ENCODE measurements at places on chromosomes 5 and 9.
A peak's percentile ranks its signal among the peaks of the same experiment; 100 is the strongest.

DNA sequence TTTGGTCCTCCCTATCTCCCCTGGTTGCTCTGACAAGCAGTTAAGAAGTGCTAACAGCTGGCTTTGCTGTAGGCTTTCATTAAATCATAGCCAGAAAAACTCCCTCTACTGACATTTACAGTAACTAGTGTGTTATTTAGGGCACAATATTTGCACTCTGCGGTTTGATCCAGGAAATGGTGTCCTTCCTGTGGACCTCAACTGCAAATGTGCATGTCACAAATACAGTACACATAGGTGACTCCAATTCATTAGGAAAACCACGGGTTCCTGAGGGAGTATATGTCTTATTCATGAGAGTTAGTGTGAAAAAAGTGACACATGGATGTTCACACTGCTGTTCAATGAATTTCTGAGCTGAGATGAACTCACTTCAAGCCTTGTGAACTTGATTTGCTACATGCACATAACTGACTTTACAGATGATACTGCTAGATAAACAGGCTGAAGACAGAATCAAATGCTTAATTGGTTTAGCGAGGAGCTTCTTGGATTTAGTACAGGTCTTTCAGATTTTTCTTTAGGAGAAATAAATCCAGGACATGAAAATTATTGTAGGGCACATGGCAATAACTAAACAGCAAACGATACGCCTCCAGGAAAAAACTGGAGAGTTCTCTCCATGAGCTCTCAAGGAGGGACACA is 281.5 kb downstream of the EFNA5 start:
- DNase-seq = peak; percentile 60

DNA sequence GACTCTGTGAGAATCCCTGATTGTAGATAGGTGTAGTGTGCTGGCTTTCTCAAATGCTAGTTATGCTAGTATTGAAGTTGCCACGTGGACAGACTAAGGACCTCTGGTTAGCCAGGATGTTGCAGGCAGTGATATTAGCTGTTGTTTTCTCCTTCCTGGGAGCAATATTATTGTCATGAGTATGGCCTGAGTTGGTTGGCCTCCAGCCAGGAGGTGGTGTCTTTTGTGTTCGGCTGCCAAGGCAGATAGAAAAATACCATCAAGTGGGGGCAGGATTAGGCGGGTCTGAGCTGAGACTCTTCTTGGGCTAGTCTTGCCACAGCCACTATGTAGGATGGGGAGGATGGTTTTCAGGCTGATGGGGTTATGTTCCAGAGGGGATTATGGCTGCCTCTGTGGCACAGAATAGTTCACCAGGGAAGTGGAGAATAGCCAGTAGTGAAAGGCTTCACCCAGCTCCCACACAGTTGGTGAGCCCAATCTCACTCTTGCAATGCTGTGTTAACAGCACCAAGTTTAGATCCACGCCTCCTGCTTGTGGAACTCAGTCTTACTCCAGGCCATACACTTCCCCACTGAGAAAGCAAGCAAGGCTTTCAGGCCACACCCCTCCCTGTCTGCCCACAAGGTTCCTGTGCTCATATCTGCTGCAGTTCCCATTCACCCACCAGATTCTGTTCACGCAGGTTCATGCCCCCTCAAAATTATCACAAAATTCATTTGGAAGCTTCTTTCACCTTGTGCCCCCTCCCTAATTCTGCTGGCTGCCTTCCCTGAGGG is 31.2 kb downstream of the GHR start:
- no peak for DNase-seq

DNA sequence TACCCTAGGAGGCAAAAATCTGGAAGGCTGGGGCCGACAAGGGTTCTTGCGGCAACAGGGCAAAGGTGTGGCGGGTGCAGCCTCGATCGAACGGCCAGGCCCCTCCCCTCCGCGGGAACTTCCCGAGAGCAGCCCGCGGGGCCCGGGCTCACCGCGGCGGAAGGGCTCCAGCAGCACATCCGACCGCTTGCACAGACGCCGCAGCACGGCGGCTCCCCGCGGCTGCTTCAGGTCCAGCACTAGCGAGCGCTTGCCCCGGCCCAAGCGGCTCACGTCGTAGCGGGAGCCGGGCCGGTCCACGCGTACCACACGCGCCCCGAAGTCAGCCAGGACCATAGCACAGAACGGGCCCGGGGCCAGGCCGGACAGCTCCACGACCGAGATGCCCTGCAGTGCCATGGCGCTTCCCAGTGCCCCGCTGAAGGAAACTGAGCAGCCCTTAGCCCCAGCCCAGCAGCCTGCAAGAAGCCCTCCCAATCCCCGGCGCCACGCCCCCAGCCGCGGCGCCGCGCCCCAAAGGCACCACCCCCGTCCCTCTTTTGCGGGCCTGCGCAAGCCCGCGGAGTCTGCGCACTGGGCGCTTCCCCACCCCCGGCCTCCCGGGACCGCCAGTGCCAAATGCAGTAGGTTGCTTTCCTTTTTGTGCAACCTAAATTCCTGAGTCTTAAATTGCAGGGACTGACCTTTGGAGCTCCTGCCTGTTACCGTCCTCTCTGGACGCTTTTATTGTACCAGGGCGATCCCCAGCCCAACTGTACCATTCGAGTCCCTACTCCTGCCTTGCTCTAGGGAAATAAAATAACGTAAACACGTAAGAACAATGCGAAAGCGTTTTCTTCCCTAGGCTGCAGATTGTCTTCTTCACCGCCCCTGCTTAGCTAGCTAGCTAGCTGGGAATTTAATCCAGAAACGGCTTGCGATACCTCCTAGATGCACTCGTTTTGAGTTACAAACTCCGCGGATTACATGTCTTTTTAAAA is at the start of gene AMACR:
TSS of gene AMACR (minus strand) at position 430 of the 980 bp plus-strand sequence. CDS start at position 399, 31 bp downstream.
- peak; percentile 74 for DNase-seq

- DNase-seq = no peak
Observed at GRCh38 chr5:92694067-92694466, 887.0 kb downstream of the NR2F1-AS1 start.

DNA sequence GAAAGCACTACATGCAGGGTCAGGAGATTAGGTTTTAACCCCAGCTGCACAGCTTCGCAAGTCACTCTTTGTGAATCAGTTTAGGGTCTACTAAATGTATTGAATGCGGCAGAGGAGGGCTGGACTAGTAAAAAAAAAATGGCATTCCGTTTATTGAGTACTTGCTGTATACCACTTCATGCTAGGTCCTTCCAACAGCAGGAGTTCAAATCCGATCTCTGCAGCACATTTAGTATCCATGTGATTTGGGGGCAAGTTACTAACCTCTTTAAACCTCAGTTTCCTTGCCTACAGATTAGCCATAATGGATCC is 204.4 kb downstream of the SNCAIP start:
- DNase-seq = no peak

DNA sequence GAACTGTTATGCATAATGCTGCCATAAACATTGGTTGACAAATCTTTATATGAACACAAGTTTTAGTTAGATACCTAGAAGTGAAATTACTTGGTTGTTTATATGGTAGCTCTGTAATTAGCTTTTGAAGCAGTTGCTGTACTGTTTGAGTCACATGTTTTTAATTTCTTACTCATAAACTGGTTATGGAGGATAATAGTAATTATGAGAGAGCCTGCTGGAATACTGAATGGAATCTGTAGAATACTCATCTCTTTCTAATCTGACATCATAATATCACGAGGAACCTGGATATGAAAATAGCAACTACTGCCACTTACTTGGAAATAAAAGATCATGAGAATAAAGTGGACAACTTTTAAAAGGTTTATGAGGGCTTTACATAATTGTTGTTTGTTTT is 509.2 kb downstream of the CETN3 start:
- no peak for DNase-seq

- DNase-seq = no peak
Observed at GRCh38 chr5:66671305-66671704, 75.1 kb downstream of the MAST4 start.

GRCh38 chr5:133464013-133464412 is 148.3 kb downstream of the FSTL4 start:
- DNase-seq = no peak

DNA sequence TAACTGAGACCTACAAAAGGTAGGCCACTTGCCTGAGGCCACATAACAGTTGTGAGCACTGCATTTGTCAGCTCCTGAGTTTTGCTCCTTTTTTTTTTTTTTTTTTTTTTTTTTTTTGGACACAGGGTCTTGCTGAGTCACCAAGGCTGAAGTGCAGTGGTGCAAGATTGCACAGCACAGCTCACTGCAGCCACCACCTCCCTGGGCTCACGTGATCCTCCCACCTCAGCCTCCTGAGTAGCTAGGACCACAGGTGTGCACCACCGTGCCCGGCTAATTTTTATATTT is 37.1 kb downstream of the LAMC3 start:
- DNase-seq = no peak

DNA sequence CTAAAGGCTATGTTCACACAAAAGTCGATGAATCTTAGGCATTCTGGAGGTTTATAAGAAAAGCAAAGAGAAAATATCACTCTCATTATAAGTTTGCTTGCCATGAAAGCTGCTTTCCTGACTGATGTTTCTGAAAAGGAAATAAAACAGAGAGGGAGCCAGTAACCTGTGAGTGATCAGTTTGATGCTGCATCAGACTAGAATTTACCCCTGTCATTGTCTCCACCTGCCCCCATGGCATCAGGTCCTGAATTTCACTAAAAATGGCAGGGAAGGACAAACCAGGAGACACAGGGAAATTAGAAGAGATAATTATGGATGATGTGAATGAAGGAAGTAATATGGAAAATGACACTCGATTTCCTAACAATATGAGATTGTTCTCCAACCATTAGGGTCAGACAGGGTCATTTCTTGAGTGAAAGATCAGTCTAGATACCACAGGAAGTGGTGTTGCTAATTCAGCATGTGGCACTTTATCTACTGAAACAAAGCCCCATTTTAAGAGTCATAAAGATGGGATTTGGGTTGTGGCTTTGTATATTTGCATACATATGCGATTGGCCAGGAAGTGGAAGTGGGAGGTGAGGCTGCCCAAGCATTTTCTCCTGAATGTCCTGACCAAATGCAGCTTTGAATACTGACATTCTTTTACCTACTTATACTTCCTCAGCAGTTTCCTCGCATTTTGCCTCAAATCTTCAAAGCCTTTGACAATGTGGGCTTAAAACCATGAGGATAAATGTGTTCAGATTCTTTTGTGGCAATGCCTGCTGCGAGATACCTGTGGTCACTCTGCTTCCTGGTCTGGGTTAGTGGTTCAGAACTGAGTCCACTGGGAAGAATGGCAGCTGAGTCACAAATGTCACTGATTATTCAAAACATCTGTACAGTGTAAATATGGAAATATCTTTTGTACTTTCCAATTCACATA is 29.7 kb downstream of the MEGF10 start:
- DNase-seq = no peak

- no peak for DNase-seq
Observed at GRCh38 chr9:131049829-131050715, 41.1 kb downstream of the LAMC3 start.

DNA sequence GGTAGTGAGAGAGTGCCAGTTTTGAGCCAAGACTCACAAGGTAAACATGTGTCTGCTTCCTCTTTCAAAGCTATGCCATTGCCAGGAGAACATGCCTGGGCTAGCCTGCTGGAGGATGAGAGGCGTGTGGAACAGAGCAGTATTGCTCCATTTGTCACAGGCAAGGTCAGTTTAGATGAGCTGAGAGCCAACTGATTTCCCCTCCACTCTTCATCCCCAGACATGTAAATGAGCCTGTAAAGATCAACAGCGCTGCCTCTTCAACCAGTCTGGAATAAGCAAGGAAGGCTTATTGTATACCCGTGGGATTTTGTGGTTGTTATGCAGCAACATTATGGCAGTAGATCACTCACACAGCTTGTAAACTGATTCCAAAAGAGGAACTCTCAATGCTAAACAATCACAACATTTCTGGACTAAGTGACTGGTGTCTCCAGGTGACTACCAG is 8.2 kb upstream of the GDNF start:
- no peak for DNase-seq

- no peak for DNase-seq
Observed at GRCh38 chr9:111726949-111727348, 65.5 kb downstream of the GNG10 start.

DNA sequence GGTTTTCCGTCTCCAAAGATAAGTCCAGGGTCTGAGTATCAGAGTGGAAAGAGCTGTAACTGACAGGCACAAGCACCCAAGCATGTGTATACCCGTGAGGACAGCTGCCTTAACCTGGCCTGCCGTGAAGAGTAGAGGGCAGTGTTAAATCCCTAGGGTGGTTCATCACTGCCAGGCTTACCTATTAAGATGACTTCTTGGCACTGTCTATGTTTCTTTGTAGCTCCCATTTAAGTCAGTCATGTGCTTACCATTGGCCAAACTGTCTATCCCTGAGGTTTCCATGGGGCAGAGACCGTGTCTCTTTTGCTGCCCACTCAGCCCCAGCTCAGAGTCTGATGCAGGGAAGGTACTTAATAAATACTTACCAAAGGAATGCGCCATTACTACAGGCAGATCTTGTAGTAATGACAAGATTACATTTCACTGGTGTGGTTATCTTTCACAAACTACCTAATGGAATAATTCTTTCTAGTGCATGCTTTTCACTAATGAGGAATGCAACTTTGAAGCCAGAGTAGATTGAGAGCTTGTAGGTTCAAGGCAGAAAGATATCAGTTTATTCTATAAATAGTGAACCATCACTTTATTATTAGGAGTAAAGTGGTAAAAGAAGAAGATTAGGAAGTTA is 64.2 kb downstream of the SNX24 start:
- no peak for DNase-seq

DNA sequence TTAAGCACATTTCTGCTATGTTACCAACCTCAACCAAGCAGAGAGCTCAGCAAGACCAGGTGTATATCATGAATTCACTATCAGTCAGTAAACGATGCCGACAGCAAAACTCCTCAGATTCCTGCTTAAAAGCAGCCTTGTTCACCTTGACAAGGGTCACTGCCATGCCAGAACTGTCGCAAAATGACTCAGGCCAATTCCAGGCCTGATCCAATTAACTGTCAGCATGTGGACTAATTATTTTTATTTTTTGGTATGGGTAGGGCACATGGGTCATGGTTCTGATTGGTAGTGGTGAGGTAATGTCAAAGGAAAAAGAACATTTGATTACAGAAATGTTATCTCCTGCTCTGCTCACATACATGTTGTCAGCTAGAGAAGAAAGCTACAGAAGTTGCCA is 214.2 kb upstream of the OTULINL start:
- DNase-seq = no peak

DNA sequence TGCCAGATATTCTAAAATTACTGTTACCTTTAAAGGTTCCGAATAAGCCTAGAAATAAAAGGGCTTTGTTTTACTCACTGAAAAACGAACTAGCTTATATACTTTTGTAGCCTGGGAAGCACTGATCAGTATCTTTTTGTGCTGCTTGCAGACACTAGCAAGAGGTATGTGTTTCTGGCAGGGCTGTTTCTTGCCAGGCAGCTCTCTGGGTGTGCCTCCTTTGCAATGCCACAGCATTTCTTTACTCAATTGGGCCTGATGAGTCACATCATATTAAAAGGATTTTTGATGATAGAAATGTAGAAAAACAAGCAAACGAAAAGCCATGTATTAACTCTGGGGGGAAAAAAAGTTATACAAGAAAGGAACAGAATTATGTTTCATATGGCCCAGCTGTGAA is 35.6 kb downstream of the CD180 start:
- DNase-seq = peak; percentile 29
